ENCODE measurements at places on chromosomes 16 and 17.

DNA sequence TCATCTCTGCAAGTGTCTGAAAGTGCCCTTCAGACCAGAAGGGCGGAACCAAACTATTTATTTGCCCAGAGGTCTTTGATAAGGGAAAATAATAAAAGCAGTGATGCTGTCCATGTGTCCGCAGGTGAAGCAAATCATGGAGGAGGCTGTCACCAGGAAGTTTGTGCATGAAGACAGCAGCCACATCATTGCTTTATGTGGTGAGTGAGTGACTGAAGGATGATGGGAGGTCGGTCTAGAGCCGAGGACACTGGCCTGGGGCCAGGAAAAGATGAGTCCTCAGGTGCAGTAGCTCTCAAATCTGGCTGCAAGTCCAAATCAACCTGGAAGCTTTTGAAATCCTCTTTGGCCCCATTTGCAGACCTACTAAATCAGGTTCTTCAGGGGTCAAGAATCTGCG is 6.1 kb downstream of the SGSM2 start:
- H3K4me3 ChIP-seq = no peak overlapping the region
- peaks cover 3% of the 10 kb centered on the region for H3K4me1 ChIP-seq
- H3K36me3 ChIP-seq = peaks cover 8% of the 10 kb centered on the region
- no peak overlapping the region for H3K27ac ChIP-seq
- H3K27me3 ChIP-seq = no peaks in the 10 kb centered on the region

DNA sequence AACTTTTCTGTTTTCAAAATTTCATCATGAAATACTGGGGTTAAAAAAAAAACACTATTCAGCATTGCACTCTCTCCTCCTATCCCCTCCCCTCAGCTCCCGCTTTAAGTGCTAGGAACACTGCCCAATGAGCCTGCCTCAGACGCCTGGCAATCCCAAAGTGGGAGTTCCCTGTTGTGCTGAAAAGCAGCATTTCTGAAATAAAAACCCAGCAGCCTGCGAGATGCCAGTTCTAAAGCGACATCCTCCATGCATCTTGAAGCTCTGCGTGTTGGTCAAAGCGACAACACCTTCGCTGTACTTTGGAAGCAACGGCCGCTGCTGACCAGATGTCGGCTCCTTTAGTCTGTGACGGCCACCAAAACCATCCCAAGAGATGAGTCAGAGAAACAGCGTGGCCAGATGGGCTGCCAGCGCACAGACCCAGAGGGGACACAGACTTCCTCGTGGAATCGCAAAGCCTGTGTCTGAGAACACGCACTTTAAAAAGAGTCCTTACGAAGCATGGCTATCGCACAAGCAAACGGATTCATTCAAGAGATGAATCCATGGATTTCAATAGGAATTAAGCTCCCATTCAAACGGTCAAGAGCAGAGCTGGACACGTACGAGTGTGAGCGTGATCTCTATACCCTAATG is 32.8 kb downstream of the FBXO31 start:
- no peak for DNase-seq
- peaks cover 4% of the 10 kb centered on the region for H3K4me1 ChIP-seq
- H3K36me3 ChIP-seq = peaks cover 8% of the 10 kb centered on the region
- H3K27me3 ChIP-seq = no peaks in the 10 kb centered on the region
- H3K4me3 ChIP-seq = no peak overlapping the region
- no peak overlapping the region for H3K27ac ChIP-seq

DNA sequence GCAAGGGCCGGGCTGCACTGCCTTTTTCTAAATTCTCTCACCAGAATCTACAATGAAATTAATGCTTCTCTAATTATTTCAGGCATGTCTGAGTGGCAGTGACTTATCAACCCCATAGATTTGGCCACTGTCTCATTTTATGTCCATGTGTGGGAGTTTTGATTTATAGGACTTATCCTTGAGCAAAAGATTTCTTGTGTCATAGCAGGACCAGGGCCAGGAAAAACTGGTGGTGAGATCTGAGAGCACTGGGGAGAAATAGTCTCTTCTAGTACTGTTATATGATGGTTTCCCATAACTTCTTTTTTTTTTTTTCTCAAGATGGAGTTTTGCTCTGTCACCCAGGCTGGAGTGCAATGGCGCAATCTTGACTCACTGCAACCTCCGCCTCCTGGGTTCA is 1.5 kb upstream of the KRT23 start:
- no peak for DNase-seq
- H3K27ac ChIP-seq = no peak overlapping the region
- H3K27me3 ChIP-seq = no peaks in the 10 kb centered on the region
- no peaks in the 10 kb centered on the region for H3K4me1 ChIP-seq

DNA sequence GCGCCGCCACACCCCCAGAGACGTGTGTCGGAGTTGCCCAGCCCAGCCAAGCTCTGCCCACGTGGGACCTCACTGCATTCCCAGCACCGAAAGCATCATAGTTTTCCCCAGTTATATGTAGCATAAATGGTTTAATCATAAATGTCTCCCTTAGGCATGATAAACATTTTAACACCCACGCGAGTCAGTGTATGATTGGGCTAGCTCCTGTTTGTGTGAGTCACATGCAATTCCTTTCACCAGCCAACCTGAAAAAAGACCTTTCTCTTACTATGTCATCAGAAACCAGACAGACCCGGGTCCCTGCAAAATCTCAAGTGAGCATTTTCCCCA is 9.2 kb downstream of the TAF1C start:
- peaks cover 37% of the 10 kb centered on the region for H3K36me3 ChIP-seq
- H3K27me3 ChIP-seq = no peaks in the 10 kb centered on the region
- H3K4me1 ChIP-seq = no peaks in the 10 kb centered on the region

DNA sequence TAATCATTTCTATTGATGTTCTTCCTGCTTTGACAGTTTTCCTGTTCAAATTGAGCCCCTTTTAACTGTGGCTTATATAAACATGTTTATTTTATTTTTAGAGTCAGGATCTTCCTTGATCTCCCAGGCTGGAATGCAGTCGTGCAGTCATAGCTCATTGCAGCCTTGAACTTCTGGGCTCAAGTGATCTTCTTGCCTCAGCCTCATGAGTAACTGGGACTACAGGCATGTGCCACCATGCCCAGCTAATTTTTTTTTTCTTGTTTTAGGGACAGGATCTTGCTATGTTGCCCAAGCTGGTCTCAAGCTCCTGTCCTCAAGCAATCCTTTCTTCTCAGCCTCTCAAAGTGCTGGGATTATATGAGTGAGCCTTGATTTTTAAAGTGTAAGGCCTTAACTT is 14.7 kb downstream of the PHKB start:
- no peak for DNase-seq
- H3K27me3 ChIP-seq = no peaks in the 10 kb centered on the region

- H3K36me3 ChIP-seq = no peaks in the 10 kb centered on the region
- no peaks in the 10 kb centered on the region for H3K4me1 ChIP-seq
- DNase-seq = no peak
- no peak overlapping the region for H3K27ac ChIP-seq
- H3K4me3 ChIP-seq = no peak overlapping the region
- no peaks in the 10 kb centered on the region for H3K27me3 ChIP-seq
These were observed 10.1 kb upstream of the OSGIN1 start for GRCh38 chr16:83942815-83943515.

GRCh38 chr17:3189961-3190360 is 7.4 kb upstream of the OR1A2 start:
- no peak for DNase-seq
- H3K4me1 ChIP-seq = no peaks in the 10 kb centered on the region
- no peak overlapping the region for H3K4me3 ChIP-seq
- H3K27me3 ChIP-seq = peaks cover 4% of the 10 kb centered on the region
- H3K36me3 ChIP-seq = no peaks in the 10 kb centered on the region

DNA sequence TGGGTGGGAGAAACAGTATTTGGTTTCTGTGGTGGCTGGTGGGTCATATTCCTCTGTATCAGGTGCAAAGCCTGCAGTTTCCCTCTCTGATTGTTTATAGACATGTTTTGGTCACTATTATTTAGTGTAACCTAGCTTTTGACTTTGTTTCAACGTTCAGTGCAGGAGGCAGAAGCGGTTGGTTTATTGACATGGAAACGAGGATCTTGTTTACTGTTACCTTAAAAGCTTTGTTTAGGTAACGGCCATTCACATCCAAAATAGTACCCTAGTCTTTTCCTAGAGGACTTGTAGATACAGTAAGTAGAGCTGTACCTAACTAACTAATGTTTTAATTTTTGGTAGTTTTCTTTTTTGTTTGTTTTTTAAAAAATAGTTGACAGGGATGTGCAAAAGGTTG is 3.5 kb downstream of the MSI2 start:
- no peak overlapping the region for H3K4me3 ChIP-seq
- H3K27me3 ChIP-seq = no peaks in the 10 kb centered on the region
- no peak overlapping the region for H3K27ac ChIP-seq
- peaks cover 21% of the 10 kb centered on the region for H3K4me1 ChIP-seq

DNA sequence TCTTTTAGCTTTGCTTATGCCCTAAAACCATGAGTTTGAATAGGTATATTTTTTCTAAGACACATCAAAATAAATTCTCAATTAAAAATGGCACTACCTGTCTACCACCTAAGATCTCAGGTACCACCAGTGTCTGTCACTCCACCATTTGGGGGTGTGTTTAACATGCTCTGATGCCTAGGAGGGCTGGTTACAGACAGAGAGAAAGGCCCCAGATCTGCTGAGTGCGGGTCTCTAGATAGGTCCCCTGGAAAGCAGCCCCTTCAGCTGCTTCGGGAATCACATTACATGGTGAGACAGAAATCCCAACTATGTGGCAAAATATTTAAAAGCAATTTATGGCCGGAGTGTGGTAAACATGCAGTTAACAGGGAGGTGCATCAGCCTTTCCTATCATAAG is 653 bp upstream of the VAC14 start:
- no peak for DNase-seq
- peaks cover 5% of the 10 kb centered on the region for H3K4me1 ChIP-seq
- peak overlapping the region; percentile 93 for H3K4me3 ChIP-seq
- H3K27ac ChIP-seq = no peak overlapping the region
- H3K27me3 ChIP-seq = no peaks in the 10 kb centered on the region
- H3K36me3 ChIP-seq = no peaks in the 10 kb centered on the region

DNA sequence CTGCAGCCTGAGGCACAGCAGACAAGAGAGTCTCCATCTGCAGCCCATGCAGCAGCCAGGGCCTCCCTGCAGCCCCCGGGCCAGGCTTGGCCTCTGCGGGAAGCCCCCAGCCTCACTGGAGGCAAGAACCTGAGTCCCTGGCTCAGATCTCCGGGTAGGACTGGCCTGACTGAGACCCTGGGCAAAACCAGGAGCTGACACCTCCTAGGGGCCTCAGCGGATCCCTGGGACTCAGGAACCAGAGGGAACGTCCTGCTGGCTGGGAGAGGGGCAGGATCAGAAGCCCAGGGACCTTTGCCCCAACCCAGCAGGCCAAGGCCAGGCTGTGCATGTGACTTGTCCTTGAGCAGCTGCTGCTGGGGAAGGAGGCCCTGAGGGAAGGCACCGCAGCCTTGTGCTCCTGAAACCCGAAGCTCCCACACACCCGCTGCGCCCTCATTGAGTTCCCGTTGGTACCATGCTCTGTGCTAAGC is 1.7 kb upstream of the PRSS21 start:
- H3K27me3 ChIP-seq = peaks cover 3% of the 10 kb centered on the region
- H3K36me3 ChIP-seq = no peaks in the 10 kb centered on the region
- DNase-seq = no peak
- no peaks in the 10 kb centered on the region for H3K4me1 ChIP-seq
- H3K4me3 ChIP-seq = no peak overlapping the region
- no peak overlapping the region for H3K27ac ChIP-seq

- H3K4me1 ChIP-seq = no peaks in the 10 kb centered on the region
- H3K4me3 ChIP-seq = no peak overlapping the region
- H3K27me3 ChIP-seq = no peaks in the 10 kb centered on the region
These were observed 7.1 kb downstream of the GRN start for GRCh38 chr17:44351961-44352827.

DNA sequence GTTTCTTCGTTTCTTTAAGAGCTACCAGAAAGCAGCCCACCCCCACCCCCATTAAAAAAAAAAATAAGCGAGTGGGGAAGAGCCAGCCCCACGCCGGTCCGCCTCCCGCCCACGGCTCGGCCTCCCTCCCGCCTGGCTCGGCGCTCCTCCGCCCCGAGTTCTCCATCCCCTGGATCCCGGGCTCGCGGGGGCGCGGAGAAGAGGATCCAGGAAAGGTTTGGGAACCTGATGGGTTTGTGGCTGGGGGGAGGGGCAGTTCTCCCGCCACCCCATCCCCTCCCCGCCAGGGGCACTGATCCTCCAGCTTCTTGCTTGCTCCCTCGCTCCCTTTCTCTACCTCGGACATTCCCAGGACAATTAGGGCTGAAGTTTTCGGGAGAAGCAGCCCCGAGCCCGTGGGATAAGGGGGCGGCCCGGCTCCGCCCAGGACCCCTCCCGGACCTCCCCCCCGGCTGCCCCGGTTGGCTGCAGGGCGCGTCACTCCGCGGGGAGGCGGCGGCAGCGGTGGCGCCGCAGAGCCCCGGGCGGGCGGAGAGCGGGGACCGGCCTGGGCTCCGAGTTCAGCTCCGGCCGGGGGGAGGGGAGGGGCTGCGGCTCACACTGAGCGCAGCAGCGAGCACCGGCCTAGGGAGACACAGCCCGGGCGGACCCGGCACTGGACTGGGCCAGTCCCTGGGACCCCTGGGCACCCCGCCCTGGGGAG is 1.0 kb upstream of the SALL1 start:
- DNase-seq = no peak
- H3K4me3 ChIP-seq = no peak overlapping the region
- H3K27me3 ChIP-seq = peaks cover 24% of the 10 kb centered on the region
- H3K4me1 ChIP-seq = no peaks in the 10 kb centered on the region

- H3K4me1 ChIP-seq = no peaks in the 10 kb centered on the region
- DNase-seq = no peak
- H3K36me3 ChIP-seq = peaks cover 16% of the 10 kb centered on the region
- H3K4me3 ChIP-seq = no peak overlapping the region
These were observed 35.9 kb upstream of the CHMP6 start for GRCh38 chr17:80955671-80956280.

GRCh38 chr17:63154586-63155244 is 188.7 kb downstream of the TANC2 start:
- no peaks in the 10 kb centered on the region for H3K4me1 ChIP-seq
- H3K27ac ChIP-seq = no peak overlapping the region
- no peak overlapping the region for H3K4me3 ChIP-seq
- no peaks in the 10 kb centered on the region for H3K36me3 ChIP-seq

- H3K4me3 ChIP-seq = no peak overlapping the region
- no peak for DNase-seq
- H3K27me3 ChIP-seq = no peaks in the 10 kb centered on the region
- H3K36me3 ChIP-seq = no peaks in the 10 kb centered on the region
- peak overlapping the region; percentile 14 for H3K27ac ChIP-seq
These were observed 63.4 kb downstream of the CYTH1 start for GRCh38 chr17:78718575-78719208.

GRCh38 chr17:12554251-12554650 is 111.4 kb upstream of the MYOCD start:
- no peaks in the 10 kb centered on the region for H3K36me3 ChIP-seq
- no peak overlapping the region for H3K4me3 ChIP-seq
- no peaks in the 10 kb centered on the region for H3K4me1 ChIP-seq
- no peaks in the 10 kb centered on the region for H3K27me3 ChIP-seq
- DNase-seq = no peak

- H3K4me3 ChIP-seq = no peak overlapping the region
- H3K36me3 ChIP-seq = no peaks in the 10 kb centered on the region
- peaks cover 27% of the 10 kb centered on the region for H3K27me3 ChIP-seq
- H3K27ac ChIP-seq = no peak overlapping the region
- H3K4me1 ChIP-seq = no peaks in the 10 kb centered on the region
These were observed 2.5 kb upstream of the CBFA2T3 start for GRCh38 chr16:88979353-88980015.

- H3K27ac ChIP-seq = no peak overlapping the region
- H3K36me3 ChIP-seq = peaks cover 13% of the 10 kb centered on the region
- no peak for DNase-seq
- H3K27me3 ChIP-seq = no peaks in the 10 kb centered on the region
These were observed 37.8 kb downstream of the TIMM22 start for GRCh38 chr17:1034652-1035210.

Measured in effector memory CD4-positive, alpha-beta T cell (primary cell).